WERI-Rb-1 (cell line): ENCODE measurements at places on chromosomes 11 and 22.

DNA sequence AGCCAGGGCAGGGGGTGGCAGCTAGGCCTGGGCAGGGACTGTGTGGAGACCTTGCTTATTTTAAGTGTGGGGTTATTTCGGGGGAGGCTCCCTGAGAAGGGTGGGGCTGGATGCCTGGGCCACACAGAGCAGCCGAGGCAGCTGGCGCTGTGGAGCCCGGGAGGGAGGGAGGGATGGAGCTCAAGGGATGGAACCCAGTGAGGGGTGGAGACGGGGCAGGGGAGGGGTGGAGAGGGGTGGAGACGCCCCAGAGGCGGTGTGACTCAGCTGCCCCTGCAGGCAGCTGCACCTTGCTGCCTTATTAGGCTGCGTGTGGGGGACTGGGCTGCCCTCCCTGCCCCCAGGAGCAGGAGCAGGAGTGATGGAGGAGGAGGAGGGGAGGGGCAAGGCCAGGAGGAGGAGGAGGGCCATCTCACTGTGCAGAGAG, 9.8 kb upstream of the TSSC4 start:
- no peak for DNase-seq

DNA sequence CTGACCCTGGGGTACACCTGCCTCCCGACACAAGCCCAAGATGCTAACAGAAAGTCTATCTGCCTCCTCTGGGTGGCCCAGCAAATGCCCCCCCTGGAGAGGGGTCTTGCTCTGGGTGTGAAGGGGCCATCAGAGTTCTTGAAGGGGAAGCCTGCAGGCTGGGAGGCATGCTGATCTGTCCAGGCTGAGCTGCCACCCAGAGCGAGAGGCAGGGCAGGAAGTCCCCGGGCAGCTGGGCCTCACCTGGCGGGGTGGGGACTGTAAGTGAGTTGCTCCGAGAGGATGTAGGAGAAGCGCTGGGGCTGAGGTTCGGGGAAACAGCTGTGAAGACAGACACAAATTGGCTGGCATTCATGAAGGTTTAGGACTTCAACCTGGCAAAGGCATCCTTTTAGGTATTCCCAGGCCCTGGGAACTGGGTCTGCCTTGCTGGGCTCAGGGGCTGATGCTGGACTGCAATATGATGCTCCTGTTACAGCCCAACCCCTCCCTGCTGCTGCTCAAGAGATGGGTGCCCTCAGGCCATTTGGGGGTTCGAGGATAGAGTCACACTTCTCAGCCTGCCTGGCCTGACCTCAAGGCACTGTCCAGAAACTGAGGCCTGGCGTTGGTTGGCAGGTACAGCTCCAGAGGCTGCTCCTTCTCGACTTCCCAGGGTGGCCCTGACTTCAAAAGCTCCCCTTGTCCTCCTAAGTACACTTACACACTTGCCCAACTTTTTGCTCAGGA, 60.2 kb upstream of the LYVE1 start:
- no peak for DNase-seq

DNA sequence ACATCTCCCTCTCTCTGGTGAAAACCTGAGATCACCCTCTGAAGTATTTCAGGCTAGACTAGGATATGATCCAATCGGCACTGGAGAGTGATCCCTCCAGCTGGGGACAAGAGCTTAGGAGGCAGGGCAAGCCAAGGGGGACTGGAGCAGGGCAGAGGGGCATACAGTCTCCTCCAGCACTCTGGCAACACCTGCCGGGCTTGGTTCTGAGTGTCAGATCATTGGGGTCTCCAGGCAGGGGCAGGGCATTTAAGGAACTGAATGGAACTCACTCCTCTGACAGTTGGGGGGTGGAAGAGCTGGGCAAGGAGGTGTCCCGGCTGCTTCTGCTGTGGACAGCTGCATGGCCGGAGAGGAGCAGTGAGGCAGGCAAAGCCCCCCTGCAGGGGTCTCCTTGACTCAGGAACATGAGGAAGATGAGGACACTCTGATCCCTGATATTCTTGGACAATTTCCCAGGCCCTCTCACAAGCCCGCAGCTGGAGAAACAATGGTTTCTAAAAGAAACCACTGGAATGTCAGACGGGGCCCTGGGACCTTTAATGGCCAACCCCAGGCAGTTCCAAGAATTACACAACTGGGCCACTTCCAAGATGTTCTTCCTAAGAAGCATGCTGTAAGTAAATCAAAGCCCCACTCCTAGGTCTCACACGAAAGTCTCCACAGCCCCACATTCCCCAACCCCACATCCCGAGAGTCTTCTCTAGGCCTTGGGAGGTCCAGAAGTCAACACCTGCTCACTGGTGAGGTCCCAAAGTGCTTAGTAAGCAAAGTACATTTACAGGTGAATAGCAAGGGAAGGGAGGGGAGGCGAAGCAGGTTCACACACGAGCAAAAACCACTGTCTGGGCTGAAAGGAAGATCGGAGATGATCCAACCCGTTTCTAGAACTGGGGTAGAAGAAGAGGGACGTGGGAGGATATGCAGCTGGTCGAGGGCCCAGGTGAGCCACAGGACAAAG, 1.2 kb upstream of the CCDC86 start:
- no peak for DNase-seq

DNA sequence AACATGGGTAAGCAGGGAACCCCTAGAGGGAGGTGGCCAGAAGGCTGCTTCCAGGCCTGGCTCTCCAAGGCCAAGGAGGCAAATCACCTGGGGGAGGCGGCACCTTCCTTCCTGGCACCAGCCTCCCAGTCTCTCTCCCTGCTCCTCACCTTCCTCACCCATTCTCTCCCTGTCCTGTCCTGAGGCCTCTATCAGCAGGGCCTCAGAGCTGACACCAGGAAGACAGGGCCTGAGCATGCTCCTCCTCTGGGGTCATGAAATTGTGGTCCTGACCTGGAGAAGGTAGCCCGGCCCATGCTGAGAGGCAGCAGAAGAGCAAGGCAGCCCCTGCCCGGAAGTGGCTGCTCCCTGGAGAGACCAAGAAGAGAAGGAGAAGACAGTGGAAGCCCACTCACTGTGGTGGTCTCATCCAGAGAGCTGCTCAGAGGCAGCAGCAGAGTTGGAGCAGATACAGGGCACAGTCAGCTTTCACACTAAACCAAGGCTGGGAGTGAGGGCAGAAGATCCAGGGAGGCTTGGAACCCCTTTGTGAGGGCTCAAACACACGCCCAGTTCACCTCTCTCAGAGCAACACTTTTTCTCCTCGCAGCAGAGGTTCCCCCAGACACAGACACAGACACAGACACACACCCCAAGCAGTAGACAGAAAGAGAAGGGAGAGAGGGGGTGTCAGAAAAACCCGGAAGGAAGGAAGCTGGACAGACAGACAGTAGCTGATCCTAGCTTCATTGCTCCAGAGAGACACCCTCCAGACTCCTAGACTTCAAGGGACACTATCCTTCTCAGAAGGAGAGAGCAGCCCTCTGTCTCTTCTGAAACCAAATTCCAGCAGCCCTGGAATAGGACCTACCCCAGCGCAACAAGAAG, 1.8 kb downstream of the BCL9L start:
- no peak for DNase-seq

DNA sequence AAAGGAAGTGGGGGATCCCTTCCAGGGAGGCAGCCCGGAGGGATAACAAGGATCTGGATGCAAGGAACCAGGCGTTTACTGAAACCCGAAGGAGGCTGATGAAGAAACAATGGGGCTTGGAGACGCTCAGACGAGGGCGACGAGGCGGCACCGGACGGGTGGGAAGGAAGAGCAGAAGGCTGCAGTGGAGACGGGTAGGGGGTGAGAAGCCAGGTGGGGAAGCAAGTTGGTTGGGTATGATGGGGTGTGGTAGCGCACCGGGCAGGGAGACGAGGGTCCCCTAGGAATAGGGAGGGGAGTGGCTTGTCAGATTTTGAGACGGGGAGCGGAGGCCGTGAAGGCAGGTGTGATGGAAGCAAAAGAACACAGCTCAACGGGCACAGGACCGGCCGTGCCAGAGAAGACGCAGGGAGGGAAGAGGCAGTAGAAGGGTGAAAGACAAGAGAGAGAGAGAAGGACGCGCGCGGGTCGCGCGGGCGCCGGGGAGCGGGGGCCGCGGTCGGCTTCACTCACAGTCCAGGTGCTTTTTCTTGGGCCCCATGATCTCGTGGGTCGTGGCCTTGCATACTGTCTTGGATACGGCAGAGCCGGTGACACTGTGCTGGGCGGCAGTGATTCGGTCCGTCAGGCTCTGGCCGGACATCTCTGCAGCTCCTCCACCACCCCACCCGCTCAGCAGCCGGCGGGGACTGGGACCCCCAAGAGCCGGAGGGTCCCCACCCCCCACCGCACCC, 579 bp downstream of the PICALM start:
- DNase-seq = peak; percentile 36

- no peak for DNase-seq
These were observed 32.1 kb downstream of the RPL27A start for GRCh38 chr11:8714622-8715225.

DNA sequence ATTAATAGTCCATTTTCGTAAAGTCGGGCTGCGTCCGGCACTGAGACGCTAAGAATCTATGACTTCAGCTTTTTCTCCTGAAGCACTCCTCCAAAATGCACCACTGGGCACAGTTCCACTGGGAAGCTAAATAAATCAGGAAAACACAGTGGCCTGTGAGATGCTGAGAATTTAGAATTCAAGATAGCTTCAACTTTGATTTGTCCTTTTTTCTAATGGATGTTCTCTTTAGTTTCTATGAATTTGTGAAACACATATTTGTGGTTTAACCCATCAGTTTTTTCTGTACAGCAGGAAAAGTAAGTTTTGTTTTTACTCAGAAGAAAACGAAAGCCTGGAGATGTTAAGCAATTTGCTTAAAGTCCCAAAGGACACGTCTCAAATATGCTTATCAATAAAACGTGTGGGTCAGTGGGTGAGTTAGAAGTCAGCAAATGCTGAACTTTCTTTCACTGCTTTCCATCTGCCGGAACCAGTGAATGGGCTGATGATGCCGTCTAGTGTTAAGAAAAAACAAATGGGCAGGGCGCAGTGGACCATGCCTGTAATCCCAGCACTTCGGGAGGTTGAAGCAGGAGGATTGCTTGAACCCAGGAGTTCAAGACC, 40.7 kb upstream of the CLMP start:
- no peak for DNase-seq

GRCh38 chr11:17414317-17414737, 25.9 kb upstream of the KCNJ11 start:
- no peak for DNase-seq

DNA sequence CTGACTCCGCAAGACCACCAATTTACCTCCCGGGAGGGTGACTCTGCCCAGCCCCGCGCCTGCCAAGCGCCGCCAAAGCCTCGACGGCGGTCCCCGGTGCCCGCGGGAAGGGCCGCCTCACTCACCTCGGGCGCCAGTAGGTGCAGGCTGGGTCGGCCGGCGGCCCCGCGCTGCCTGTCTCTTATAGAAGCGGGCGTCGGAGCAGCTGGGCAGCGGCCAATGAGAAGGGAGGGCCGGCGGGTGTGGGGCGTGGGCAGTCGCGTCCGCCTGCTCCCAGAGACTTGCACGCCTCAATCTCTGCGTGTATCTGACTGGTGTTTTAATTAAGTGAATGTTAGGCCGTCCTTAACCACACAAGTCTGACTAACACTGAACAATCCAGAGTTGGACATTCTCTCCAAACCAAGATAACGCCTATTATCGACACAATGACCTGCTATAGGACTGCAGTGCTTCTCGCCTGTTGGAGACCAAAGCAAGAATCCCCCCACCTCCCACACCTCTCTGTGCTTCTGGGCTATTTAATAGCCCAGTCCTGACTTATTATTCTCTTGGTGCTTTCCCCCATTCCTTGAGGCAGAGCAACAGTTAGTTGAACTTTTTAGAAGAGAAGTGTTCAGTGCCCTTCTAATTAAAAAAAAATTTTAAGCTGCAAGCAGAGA, at the start of gene TPH1:
TPH1 (minus strand) TSS at position 154 of the 662 bp plus-strand sequence. CDS start 5,507 bp downstream, outside the sequence.
- DNase-seq = no peak

DNA sequence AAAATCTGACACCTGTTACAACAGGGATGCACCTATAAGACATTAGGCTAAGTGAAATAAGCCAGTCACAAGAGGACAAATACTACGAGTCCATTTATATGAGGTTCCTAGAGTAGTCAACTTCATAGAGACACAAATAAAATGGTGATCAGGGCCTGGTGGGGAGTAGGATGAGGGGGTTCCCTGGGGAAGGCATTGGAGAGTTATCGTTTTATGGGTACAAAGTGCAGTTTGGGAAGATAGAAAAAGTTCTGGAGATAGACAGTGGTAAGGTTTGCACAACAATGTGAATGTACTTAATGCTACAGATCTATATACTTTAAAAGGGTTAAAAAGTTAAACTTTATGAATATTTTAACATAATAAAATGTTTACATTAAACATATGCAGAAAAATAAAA, 31.4 kb upstream of the B3GNT6 start:
- DNase-seq = no peak

GRCh38 chr11:84552791-84553190, 1074.4 kb downstream of the DLG2 start:
- DNase-seq = no peak

DNA sequence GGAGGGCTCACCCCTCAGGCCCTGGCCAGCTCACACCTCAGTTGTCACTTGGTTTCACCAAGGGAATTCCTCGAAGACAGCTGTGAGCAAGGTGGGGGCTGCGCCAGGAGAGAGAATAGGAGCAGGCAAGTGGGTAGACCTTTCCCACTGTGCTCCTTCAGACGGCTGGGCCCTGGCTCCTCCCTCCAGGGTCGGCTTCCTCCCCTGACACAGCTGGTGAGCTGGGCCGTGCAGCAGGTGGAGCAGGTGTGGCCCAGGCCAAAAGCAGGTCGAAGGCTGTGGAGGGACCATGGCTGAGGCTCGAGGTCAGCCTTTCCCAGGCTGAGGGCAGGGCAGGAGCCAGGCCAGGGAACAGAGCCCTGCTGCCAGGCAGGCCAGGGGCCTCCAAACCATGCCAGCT, 12.5 kb upstream of the MYRF start:
- DNase-seq = no peak

- DNase-seq = no peak
These were observed 2.9 kb upstream of the TUBGCP6 start for GRCh38 chr22:50247748-50248147.

DNA sequence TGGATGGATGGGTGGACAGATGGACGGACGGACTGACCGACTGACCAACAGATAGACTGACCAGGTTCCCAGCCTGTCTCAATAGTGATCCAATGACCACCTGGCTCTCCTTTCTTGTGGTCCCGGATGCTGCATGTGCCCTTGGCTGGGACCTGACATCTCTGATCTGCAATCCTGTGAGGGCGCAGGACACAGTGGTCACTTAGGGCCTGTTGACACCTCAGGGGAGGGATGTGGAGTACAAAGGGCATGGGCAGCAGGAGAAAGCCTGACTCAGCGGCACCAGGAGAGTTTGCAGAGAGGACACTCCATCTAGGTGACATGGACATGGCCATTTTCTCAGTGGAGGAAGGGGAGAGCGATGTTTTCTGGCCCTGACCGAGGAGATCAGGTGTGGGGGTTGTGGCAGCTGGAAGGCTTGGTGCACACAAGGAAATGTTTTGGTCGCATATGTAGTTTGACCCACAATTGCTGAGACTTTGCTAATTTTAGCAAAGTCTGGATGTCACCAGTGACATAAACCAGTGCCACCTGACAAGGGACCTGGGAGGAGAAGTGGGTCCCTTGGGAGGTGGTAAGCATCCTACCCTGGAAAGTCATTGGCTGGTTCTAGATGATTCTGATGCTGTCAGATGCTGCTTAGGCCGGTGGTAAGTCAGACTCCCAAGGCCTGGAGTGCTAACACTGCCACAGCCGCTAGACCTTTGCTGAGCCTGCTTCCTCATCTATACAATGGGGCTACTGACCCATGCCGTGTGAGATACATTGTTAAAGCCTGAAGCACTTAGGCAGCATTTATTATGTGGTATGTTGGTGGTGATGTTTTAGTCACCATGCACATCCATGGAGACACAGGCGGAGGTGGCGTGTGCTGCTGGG, 50.7 kb downstream of the CD82 start:
- DNase-seq = no peak
